NCI-H2081 treated with DMSO at 0.1 percent for 48 hours (cell line): ENCODE measurements at places on chromosomes 13 and 19.

GRCh38 chr13:104595511-104595910, 1529.3 kb upstream of the SLC10A2 start:
- DNase-seq, result no peak

- no peak for DNase-seq
Measured at GRCh38 chr13:91868351-91868750, 469.9 kb downstream of the GPC5 start.

GRCh38 chr19:37654118-37654517, 1.1 kb downstream of the ZFP30 start:
- no peak for DNase-seq

- no peak for DNase-seq
Measured at GRCh38 chr19:9431475-9431874, 3.9 kb downstream of the ZNF266 start.

DNA sequence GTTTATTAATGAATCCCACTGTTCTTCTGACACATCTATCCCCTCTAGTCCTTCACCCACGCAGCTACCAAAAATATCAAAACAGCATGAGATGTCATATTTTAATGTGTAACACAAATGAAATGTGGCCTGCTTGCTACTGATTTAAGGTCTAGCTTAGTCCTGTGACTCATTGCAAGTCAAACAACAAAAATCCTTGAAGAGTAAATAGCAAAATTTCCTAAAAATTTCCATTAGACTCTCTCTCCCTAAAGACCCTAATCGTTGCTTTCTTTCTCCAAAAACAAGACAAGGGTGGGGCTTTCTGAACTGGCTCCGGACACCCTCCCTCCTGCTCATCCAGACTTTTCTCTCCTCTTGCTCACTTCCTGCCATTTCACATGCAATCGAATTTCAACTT, 99.9 kb upstream of the IPO5 start:
- no peak for DNase-seq

- DNase-seq, result no peak
Measured at GRCh38 chr19:46471116-46471733, at the start of gene PNMA8A. Gene PNMA8A, minus strand, starts transcription at chr19:46471563. Its CDS starts 528 bp downstream, at chr19:46471035.

DNA sequence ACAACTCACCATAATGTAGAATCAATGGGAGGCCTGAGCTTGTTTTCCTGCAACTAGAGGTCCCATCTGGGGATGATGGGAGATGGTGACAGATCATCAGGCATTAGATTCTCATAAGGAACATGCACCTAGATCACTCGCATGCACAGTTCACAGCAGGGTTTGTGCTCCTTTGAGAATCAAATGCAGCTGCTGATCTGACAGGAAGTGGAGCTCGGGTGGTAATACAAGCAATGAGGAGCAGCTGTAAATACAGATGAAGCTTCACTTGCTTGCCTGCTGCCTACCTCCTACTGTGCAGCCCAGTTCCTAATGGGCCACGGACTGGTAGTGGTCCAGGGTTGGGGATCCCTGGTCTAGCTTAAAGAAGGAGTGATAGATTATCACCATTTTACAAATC, 33.0 kb downstream of the KPNA3 start:
- DNase-seq, result no peak

DNA sequence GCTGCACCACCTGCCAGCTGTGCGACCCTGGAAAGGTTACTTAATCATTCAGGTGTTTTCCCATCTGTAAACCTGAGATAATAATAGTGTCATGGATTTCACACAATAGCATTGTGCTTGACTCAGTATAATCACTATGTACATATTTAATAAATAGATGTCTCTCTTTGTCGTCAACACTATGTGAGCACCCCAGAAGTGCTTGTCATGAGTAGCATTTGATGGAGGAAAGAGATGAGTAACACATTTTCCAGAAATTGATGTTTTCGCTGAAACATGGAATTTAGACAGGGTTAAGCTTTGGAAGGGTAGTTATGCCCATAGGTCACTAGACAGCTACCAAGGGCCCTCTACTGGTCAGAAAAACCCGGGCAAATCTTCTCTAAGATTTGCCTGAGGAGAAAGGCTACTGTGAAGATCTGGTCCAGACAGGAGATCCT, 9.5 kb upstream of the MBNL2 start:
- DNase-seq, result no peak
